ENCODE measurements at places on chromosomes 12 and 14. TPM values are rescaled to one million over a fixed set of nuclear protein-coding genes. Genes with fewer than 3 reads are reported as not detected.

Gene PLEKHD1
- 0.10 TPM for total RNA-seq

Gene NKX2-1
- not detected for total RNA-seq

Gene TUNAR
- 0.11 TPM for total RNA-seq

DNA sequence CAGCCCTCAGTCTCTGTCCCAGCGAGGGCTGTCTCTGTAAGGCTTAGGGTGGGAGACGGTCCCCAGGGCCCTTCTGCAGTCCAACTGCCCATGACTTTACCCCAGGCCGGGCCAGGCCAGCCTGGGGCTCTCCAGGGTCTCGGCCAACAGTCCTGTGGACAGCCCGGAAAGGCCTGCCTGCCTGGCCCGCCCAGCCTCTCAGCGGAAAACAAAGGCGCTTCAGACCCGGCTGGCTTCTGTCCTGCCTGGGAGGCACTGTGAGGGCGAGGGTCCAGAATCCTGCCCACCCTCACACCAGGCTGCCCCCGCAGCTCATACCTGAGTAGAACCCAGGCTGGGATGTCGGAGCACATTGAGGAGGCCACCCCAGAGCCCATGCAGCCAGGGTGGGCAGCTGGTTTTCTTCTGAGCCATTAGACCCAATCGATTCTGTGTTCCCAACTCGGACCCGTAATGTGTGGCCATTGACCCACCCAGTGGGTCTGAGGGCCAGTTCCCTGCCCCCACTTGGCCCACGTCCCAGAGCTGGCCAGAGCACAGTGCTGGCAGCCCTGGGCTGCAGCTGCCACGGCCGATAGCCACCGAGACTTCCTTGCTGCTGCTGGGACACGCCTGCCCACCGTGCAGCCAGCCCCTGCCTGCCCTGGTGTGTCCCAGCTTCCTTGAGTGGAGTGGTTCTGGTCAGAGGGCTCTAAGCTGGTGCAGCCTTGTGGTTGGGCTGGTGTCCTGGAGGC is 1.6 kb downstream of the CRIP2 start:
- H3K4me3 ChIP-seq = peak overlapping the region; percentile 60
- no peaks in the 10 kb centered on the region for H3K36me3 ChIP-seq
- H3K4me1 ChIP-seq = peaks cover 13% of the 10 kb centered on the region
- no peak for DNase-seq

DNA sequence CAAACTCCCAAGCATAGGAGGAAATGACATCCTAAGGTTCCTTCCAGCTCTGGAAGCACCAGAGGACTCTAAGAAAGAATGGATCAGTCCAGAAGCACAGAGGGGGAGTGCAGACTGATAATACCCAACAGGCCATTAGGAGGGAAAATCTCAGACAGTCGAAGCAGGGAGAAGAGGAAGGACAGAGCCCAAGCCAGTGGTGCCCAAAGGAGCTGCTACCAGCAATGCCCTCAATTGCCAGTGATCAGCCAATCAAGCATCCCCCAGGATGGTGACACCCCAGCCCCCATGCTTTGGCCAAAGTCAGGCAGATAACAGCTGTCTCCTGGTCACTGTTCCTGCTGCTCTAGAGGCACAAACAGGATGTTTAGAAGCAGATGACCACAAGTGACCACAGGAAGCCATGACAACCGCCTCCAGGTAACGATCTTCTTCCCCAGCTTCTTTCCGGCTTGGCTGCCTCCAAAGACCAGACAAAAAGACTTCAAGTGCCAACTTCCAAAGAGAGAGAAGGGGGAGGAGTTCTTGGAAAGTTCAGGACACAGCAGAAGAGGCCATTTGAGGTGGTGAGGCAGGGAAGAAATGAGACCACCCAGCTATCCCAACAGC is 16.2 kb downstream of the PXN start:
- no peak for DNase-seq
- no peak overlapping the region for H3K4me3 ChIP-seq
- peak overlapping the region; percentile 1 for H3K27ac ChIP-seq
- H3K27me3 ChIP-seq = no peaks in the 10 kb centered on the region

- no peak overlapping the region for H3K27ac ChIP-seq
- H3K4me3 ChIP-seq = no peak overlapping the region
- H3K36me3 ChIP-seq = no peaks in the 10 kb centered on the region
- no peaks in the 10 kb centered on the region for H3K27me3 ChIP-seq
- no peaks in the 10 kb centered on the region for H3K4me1 ChIP-seq
These were observed 1.4 kb upstream of the PTPRQ start for GRCh38 chr12:80442426-80443222.

GRCh38 chr14:44640416-44640815 is 133.3 kb upstream of the FSCB start:
- H3K27ac ChIP-seq = no peak overlapping the region
- H3K36me3 ChIP-seq = no peaks in the 10 kb centered on the region
- H3K4me3 ChIP-seq = no peak overlapping the region
- no peaks in the 10 kb centered on the region for H3K27me3 ChIP-seq
- DNase-seq = no peak
- H3K4me1 ChIP-seq = no peaks in the 10 kb centered on the region

- H3K4me1 ChIP-seq = no peaks in the 10 kb centered on the region
- H3K4me3 ChIP-seq = no peak overlapping the region
These were observed 40.3 kb downstream of the CIT start for GRCh38 chr12:119836781-119837180.

- H3K27me3 ChIP-seq = no peaks in the 10 kb centered on the region
- no peaks in the 10 kb centered on the region for H3K4me1 ChIP-seq
- H3K36me3 ChIP-seq = no peaks in the 10 kb centered on the region
- H3K4me3 ChIP-seq = no peak overlapping the region
These were observed 3.8 kb downstream of the DHRS2 start for GRCh38 chr14:23639891-23640523.

DNA sequence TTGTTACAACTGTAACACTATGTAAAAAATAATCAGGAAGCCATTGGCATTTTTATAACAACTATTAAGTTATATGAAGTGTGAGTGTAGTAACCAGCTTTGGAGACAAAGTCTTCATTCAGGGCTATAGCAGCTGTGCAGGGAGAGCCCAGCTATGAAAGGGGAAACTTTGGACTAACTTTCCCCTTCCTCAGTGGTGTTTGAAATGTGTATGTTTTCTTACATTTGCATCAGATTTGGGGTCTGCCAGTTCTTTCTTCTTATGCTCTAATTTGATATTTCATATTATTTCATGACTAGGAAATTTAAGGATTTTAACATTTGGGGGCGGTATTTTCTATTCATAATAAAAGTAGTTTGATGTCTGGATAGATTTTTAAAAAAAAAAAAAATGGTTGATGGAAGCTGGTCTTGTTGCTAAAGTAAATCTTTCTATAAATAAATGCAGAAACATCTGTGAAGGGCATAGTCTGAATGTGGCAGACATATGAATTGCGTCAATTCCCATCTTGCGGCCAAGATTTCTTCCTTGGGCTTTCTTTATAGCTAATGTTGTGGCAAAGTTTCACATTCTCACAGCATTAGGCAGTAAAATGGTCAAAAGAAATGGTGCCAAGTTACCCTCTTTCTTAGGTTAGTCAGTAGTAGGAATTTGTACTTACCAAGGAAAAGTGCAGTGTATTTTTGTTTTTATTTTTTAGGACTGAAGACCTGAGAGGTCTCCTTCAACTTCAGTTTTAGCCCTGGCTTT is 35.6 kb downstream of the RASSF8 start:
- no peak overlapping the region for H3K4me3 ChIP-seq
- no peak for DNase-seq
- no peak overlapping the region for H3K27ac ChIP-seq
- no peaks in the 10 kb centered on the region for H3K4me1 ChIP-seq
- H3K27me3 ChIP-seq = no peaks in the 10 kb centered on the region

GRCh38 chr14:89422181-89422951 is 5.3 kb upstream of the FOXN3 start:
- H3K4me3 ChIP-seq = no peak overlapping the region
- H3K36me3 ChIP-seq = no peaks in the 10 kb centered on the region
- peak; percentile 84 for DNase-seq
- H3K27me3 ChIP-seq = no peaks in the 10 kb centered on the region
- H3K4me1 ChIP-seq = no peaks in the 10 kb centered on the region
- peak overlapping the region; percentile 77 for H3K27ac ChIP-seq

DNA sequence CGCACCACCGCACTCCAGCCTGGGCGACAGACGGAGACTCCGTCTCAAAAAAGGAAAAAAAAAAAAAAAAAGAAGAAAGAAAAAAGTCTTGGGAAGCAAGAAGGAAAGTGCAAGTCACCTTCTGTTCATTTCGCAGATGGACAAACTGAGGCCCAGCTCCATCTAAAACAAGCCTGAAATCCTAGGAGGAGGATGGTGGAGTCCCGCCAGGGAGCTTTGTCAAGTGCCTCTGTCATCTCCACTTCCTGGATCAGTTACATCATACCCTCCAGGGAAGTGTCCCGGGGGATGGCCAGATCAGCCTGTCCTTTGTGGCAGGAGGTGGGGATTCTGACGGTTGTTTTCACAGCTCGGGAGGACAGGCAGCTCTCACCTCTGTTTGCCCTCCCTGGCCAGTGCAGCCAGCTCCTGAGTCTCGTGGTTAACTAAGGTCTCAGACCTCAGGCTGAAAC is 8.7 kb upstream of the SDSL start:
- no peaks in the 10 kb centered on the region for H3K4me1 ChIP-seq
- DNase-seq = no peak
- H3K36me3 ChIP-seq = no peaks in the 10 kb centered on the region
- H3K27me3 ChIP-seq = no peaks in the 10 kb centered on the region

- H3K4me3 ChIP-seq = no peak overlapping the region
- H3K36me3 ChIP-seq = no peaks in the 10 kb centered on the region
- no peak overlapping the region for H3K27ac ChIP-seq
- H3K27me3 ChIP-seq = no peaks in the 10 kb centered on the region
- DNase-seq = no peak
These were observed 10.2 kb downstream of the PLEKHA5 start for GRCh38 chr12:19139615-19140194.

- no peaks in the 10 kb centered on the region for H3K27me3 ChIP-seq
- H3K27ac ChIP-seq = no peak overlapping the region
- H3K4me3 ChIP-seq = no peak overlapping the region
These were observed 56.6 kb downstream of the BCL2L14 start for GRCh38 chr12:12127304-12127703.

GRCh38 chr12:253116-253831 is 9.4 kb downstream of the SLC6A13 start:
- H3K27ac ChIP-seq = no peak overlapping the region
- no peaks in the 10 kb centered on the region for H3K27me3 ChIP-seq
- DNase-seq = no peak
- H3K4me1 ChIP-seq = no peaks in the 10 kb centered on the region

GRCh38 chr14:104964546-104964945 is 13.6 kb downstream of the AHNAK2 start:
- no peak for DNase-seq

DNA sequence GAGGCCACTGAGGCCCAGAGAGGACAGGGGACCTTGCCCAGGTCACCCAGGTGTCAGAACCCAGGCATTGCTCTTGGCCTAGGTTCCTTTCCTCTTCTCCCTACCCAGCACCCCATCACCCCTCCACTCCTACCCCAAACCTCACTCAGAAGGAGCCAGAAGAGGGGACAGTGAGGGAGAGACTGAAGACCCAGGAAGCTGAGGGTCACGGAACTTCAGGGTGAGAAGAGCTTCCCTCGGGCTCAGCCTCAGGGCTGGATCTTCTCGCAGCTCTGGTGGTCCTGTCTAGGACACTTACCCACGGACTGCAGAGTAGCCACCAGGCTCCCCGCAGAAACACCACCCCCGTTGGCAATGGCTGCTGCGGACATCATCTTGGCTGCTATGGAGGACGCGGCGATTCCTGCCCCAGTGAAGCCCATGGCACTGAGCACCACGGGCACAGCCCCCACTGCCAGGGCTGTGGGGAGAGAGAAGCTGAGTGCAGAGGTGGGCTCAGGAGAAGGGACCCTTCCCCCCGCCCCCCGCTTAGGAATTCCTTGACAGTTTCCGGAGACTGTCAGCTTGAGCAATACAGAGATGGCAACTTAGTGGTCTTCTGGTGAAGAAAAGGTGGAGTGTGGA is 1.1 kb downstream of the IFI27L2 start:
- H3K27me3 ChIP-seq = no peaks in the 10 kb centered on the region
- H3K4me1 ChIP-seq = no peaks in the 10 kb centered on the region
- H3K27ac ChIP-seq = no peak overlapping the region

DNA sequence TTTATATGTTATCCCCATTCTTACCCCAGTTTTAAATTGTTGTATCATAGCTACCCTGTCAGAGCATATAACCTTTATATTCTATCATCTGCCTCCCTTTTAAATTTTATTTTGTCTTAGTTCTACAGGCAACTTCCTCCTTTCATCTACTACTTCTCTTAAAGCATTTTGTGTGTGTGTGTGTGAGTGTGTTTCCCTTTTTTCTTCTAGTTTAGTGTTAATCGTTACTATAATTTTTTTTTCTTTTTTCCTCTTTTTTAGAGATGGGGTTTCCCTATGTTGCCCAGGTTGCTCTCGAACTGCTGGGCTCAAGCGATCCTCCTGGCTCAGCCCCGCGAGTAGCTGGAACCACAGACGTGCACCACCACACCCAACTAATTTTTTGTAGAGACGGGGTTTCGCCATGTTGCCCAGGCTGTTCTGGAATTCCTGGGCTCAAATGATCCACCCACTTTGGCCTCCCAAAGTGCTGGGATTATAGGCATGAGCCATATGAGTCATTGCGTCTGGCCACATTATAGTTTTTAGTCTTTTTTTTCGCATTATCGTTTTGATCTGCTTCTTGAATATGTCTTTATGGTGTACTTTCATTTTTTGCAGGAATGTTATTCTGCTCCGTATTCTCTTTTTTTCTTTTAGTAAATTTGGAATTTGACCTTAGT is 33.1 kb upstream of the FBXO34 start:
- H3K27me3 ChIP-seq = peaks cover 6% of the 10 kb centered on the region
- no peak for DNase-seq
- H3K4me1 ChIP-seq = no peaks in the 10 kb centered on the region
- H3K4me3 ChIP-seq = no peak overlapping the region
- no peaks in the 10 kb centered on the region for H3K36me3 ChIP-seq

- H3K36me3 ChIP-seq = no peaks in the 10 kb centered on the region
- no peak overlapping the region for H3K4me3 ChIP-seq
- no peaks in the 10 kb centered on the region for H3K4me1 ChIP-seq
- DNase-seq = no peak
These were observed 196.1 kb upstream of the ABCD2 start for GRCh38 chr12:39815746-39816145.

DNA sequence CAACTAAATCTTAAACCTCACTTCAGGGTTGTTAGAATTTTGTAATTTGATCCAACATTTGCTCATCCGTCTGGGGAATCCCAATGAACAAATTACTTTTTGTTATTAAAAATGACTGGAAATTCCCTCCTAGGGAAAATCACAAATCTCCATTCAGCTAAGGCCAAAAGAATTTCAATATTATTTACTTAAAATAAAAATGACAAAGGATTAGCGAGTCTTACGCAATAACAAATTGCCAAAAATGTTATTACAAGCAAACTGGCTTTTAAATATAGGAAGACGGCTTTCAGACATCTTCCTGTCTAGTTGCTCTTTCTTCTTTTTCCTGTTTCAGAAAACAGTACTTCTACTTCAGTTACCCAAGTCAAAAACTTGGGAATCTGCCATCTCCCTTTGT is 92.4 kb upstream of the TSPAN8 start:
- H3K27ac ChIP-seq = no peak overlapping the region
- no peaks in the 10 kb centered on the region for H3K36me3 ChIP-seq
- no peak for DNase-seq
- no peak overlapping the region for H3K4me3 ChIP-seq
